ENCODE measurements at places on chromosomes 1 and 21.
A peak's percentile ranks its signal among the peaks of the same experiment; 100 is the strongest.

- no peak for DNase-seq
These were observed 160.2 kb upstream of the VAMP3 start for GRCh38 chr1:7610936-7611335.

GRCh38 chr1:156527584-156527983 lies 27.0 kb upstream of the MEF2D start:
- no peak for DNase-seq

DNA sequence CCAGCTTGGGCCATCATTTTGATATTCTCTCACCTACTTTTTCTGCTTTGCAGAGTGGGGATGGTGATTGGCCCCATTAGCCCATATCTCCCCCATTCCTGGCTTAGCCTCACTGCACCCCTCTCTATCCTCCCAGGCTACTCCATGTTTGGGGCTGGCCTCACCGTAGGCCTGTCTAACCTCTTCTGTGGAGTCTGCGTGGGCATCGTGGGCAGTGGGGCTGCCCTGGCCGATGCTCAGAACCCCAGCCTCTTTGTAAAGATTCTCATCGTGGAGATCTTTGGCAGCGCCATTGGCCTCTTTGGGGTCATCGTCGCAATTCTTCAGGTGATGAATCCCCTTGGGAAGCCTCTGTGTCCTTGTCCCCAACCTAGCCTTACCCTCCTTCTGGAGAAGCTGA lies 2.1 kb upstream of the B4GALT2 start:
- DNase-seq, result no peak

- DNase-seq, result no peak
These were observed 232.2 kb upstream of the PKN2 start for GRCh38 chr1:88451856-88452255.

DNA sequence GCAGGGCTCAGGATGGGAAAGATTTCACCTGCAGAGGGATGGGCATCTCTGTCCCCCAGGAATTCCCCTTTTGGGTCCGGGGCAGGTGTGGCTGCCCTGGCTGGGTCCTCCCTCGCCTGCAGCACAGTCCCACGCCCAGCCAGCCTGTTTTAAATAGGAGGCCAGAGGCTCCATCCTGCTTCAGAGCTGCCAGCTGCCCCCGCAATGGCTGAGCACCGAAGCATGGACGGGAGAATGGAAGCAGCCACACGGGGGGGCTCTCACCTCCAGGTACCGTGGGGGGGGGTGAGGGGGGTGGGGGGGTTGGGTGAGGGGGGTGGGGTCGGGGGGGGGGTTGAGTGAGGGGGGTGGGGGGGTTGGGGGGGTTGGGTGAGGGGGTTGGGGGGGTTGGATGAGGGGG lies 3.6 kb downstream of the SCNN1D start:
- DNase-seq, result no peak

- no peak for DNase-seq
These were observed 2.7 kb upstream of the KIAA0040 start for GRCh38 chr1:175195281-175195680.

GRCh38 chr1:205301205-205301821 lies 20.2 kb downstream of the NUAK2 start:
- DNase-seq, result no peak

GRCh38 chr1:101520302-101520701 lies 283.5 kb downstream of the S1PR1 start:
- DNase-seq, result no peak

- DNase-seq, result no peak
These were observed 23.2 kb upstream of the CNIH3 start for GRCh38 chr1:224592636-224593582.

DNA sequence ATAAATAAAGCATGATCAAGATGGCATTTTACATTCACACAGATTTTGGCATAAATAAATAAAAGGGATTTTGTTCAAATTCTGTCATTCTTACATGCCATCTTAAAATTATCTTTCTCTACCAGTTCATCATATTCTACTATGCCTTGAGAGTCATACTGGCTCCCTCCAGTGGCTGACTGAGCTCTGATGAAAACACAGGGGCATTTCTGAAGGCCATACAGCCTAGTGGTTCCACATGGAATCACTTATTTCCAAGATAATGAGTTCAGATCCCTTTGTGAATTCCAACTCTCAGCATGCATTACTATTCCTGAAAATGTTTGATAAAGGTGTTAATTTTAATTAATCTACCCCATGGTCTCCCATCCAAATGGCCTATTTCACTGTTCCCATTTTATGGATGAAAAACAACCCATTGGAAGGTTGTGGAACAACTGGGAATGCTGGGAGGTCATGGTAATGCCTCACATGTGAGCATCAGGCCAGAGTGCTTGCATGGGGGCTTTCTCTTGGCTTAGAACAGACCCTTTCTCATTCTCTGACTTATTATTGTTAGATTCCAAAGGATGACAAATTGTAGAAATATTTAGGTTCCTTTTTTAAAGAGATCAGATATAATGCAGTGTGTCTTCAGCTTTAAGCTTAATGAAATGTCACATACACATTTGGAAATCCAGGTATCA lies 622.4 kb upstream of the PKN2 start:
- no peak for DNase-seq

GRCh38 chr21:23811805-23812204 lies 1795.5 kb downstream of the MRPL39 start:
- DNase-seq, result no peak

- no peak for DNase-seq
These were observed 356.8 kb downstream of the LMO4 start for GRCh38 chr1:87685311-87686135.

DNA sequence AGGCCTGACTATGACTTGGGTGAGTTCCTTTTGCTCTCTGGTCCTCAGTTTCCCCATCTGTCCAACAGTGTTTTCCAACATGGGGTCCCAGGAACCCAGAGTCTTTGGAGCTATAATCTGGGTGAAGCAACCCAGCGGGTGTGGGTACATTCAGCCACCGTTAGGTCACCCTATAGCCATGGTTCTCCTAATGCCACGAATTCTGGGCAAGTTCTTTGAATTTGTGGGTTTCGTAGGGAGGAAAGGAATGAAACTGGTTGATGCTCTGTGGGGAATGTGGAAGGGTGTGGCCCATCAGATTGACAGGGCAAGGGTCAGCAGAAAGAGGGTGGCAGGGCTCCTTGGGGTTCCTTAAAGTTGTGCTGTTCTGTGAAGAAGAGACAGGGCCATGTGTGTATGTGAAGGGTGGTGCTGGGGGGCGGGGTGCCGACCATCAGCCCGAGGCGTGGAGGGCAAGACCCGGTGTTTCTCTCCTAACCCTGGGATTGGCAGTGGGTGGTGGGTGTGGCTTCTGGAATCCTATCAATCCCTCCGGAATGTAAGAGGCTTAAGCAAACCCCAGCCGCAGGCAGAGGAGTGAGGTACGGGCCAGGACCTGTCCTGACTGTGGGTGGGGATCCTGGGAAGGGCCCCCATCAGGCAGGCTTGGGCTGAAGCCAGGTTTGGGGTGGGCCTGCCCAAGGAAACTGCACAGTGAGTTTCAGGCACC lies 35.5 kb upstream of the ZNF362 start:
- DNase-seq, result no peak

DNA sequence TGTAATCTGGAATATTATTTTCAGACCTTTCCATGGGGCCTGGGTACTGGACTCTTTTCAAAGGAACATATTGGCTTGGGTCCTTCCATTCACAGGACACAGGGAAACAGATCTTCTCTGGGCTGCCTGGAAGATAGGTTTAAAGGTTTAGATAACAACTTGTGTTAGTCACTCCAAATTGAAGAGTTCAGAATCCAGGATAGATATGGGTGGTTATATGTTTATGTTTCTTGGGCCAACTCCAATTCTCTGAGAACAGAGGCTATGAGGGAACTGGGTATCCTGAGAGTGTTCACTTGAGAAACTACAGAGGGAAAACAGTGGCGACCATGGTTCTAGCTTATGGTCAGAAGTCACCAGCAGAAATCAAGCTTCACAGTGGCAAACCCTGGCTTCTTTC lies 8.7 kb upstream of the PIGM start:
- no peak for DNase-seq

GRCh38 chr1:111981090-111981489 lies 8.4 kb downstream of the KCND3 start:
- no peak for DNase-seq

GRCh38 chr1:234246638-234247116 lies 126.6 kb upstream of the COA6 start:
- DNase-seq, result no peak

GRCh38 chr1:24919791-24920532 lies 10.1 kb downstream of the RUNX3 start:
- DNase-seq, result no peak

DNA sequence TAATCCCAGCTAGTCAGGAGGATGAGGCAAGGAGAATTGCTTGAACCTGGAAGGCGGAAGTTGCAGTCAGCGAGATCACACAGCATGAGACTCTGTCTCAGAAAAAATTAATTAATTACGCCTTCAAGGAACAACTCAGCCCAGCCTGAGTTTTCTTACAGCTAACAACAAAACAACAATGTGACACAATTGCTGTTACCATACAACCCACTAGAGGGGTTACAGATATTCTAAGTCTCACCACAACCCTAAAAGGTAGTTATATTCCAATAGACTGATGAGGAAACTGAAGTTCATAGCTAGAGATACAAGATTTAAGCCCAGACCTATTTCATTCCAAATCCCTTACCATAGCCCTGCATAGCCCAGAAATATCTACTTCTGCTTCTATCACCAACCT lies 2.9 kb upstream of the LRRC8C start:
- no peak for DNase-seq

DNA sequence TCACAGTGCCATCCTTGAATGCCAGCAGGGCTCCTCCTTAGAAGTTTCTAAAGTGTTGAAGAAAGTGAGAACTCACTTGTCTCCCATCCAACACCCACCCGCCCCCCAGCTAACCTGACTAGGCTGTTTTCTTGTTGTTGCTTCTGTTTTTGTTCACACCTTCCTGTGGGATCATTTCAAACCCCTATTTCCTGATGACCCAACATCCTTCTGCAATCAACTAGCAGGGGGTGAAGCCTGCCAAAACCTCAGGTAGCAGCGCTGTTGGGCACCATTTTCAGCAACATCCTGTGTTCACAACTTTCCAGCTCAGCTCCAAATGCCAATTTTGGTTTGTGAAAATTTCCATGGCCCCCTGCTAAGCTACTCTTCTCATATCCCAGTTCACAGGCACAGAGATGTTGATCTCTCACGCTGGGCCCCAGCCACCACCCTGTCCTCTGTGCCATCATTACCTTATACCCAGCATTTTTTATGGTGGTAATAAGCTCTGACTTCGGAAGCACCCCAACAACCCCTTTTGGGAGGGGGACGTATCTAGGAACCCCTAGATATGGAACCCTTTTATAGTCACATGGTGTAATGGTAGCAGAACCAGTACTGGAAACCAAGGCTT lies 41.4 kb downstream of the CDC7 start:
- no peak for DNase-seq

GRCh38 chr1:93620172-93620840 lies 61.3 kb downstream of the BCAR3 start:
- no peak for DNase-seq

GRCh38 chr1:181113059-181113641 lies 24.6 kb downstream of the IER5 start:
- DNase-seq, result no peak

DNA sequence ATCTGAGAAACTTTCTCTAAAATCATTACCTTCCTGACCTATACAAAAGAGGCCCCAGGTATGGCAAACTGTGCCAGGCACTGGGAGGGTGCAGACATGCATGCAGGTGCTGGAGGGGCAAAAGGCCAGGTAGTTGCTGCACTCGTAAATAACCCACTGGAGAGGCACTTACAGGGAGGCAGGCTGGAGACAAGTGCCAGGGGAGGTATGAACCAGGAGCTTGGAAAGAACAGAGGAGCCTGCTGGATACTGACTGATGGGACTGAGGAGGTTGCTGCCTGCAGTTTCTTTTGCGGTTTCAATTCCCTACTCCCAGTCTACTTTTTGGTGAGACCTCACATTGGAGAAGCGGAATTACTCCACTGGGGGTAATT lies 113.9 kb downstream of the DSCAM start:
- no peak for DNase-seq

- no peak for DNase-seq
These were observed 6.7 kb downstream of the PDE9A start for GRCh38 chr21:42660118-42660470.

- DNase-seq, result no peak
These were observed 41.2 kb downstream of the GNG12 start for GRCh38 chr1:67792103-67792502.

DNA sequence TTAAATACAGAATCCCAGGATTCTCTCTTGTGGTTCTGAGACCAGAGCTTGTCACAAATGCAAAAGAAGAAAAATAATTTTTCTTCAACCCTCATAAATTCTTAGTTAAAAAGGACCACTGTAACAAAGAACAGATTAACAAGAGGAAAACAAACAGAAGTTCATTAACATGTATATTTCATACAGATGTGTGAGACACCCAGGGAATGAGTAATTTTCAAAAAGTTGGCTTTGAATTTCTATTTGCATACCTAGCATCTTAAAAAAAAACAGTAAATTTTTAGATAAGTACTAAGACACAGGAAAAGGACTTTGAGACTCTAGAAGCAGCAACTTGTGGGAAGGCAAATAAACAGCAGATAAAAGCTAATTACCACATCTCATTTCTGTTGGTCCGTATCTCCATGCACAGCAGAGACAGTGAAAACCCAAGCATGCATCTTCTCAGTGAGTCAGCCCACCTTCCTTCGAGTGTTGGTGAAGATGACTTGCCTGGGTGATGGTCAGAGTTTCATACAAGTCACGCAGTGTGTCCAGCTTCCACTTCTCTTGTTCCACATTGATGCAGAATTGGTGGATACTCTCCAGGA lies 399.9 kb upstream of the ADAMTS5 start:
- DNase-seq, result no peak

DNA sequence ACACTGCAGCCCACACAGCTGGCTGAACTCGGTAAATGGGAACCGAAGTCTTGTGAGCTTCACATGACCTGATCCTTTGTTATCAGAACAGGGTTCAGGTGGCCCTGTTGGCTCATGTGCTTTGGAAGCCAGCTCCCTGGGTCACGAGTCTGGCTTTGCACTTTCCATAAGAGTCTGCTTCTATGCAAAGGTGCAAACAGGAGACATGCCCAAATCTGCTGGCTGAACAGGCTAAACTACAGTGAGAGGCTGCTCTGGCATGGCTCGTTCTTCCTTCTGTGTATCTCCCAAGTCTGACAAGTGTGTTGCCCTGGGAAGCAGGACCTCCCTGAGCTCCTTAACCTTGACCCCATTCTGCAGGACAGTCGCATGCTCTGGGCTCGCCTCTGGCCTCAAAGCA lies 549.6 kb downstream of the KIF26B start:
- DNase-seq, result peak; percentile 37
